Small intestine (tissue), 16 donors: ENCODE measurements at places on chromosomes 1 and 21. TPM values are rescaled to one million over a fixed set of nuclear protein-coding genes. Genes with fewer than 3 reads are reported as not detected.

Gene BTBD19
- polyA plus RNA-seq = 14.7 TPM

Gene NBPF8
- polyA plus RNA-seq = 0.45 TPM

Gene LAMB3
- 36.5 TPM for polyA plus RNA-seq

GRCh38 chr1:40392221-40392620 is 18.7 kb downstream of the SMAP2 start:
- no peak for DNase-seq

Gene ACTN2
- 0.19 TPM for polyA plus RNA-seq

Gene MTARC2
- 76.2 TPM for polyA plus RNA-seq

- no peak for DNase-seq
Observed at GRCh38 chr1:165383067-165383466, 26.6 kb upstream of the LMX1A start.

Gene SMCP
- not detected for polyA plus RNA-seq

Gene LRRC3
- polyA plus RNA-seq = 0.54 TPM

Gene KCNT2
- polyA plus RNA-seq = 1.2 TPM

DNA sequence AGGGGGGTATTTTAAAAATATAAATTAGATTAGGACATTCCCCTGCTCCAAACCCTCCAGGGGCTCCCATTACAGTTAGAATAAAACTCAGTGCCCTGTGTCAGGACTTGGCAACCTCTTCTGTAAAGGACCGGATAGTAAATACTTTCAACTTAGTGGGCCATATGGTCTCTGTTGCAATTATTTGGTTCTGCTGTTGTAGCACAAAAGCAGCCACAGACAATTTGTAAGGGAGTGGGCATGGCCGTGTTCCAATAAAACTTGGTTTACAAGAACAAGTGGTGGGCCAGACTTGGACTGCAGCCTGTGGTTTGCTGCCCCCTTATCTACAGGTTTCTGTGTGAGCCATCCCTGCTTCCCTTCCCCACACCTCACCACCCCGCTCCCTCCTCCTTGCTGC is 92.0 kb downstream of the ACTL8 start:
- no peak for DNase-seq

GRCh38 chr1:28601696-28602095 is 9.6 kb downstream of the RAB42 start:
- DNase-seq = no peak
